ENCODE measurements at places on chromosomes 4 and X.

- DNase-seq, result no peak
Measured at GRCh38 chr4:185761352-185762235, 50.4 kb downstream of the SORBS2 start.

DNA sequence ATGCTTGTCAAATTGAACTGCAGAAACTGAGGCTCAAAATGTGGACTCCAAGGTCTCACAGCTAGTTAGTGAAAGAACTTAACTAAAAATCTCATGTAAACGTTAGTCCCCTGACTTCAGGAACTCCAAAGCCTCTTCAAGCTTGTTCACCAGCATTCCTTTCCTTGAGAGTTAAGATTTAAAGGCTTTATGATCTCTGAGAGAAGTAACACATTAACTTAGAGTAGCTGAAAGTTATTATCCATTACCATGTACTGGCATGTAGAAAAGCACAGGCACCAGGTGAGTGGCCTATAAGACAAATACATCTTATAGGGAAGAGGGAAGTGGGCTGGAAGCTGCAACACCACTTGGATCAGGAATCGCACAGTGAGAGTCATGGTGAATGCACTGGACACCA, 15.3 kb downstream of the PARM1 start:
- DNase-seq, result no peak

- no peak for DNase-seq
Measured at GRCh38 chr4:156829201-156829873, 142.3 kb downstream of the PDGFC start.

- DNase-seq, result no peak
Measured at GRCh38 chrX:52574416-52575275, 57.8 kb upstream of the XAGE1B start.

DNA sequence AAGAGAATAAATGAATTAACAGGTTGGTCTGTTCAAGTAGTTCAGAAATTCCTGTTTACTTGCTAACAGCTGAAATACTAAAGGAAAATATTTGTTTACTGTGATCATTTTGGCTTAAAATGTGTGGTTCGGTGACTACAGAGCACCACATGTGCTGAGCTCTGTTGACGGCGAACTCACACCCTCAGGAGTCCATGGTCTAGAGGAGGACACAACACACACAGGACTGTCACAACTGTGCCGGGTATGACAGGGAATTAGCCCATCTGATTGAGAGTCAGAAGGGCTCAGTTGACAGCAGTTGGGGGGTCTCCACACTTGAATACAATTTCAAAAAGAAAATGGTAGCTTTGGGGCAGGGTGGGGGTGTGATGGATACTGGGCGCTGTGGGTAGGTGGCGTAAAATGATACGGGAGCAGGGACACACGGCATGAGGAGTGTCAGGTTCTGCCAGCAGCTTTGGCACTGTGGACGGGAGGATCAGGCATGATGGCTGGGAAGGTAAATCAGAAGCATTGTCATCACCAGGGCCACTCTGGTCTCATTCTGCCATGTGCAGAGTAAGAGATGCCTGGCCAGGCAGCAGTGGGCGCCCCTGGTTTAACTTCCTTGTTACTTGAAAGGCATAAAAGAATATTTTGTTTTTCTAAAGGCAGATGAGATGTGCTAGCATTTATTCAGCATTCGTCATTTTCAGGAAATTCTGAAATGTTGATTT, 33.3 kb downstream of the CLDN22 start:
- no peak for DNase-seq

- no peak for DNase-seq
Measured at GRCh38 chr4:26490111-26490959, at the start of gene CCKAR. Gene CCKAR (minus strand): TSS chr4:26490484. CDS start chr4:26490267, 217 bp downstream.

- no peak for DNase-seq
Measured at GRCh38 chrX:78124307-78124706, 15.1 kb downstream of the TAF9B start.

- no peak for DNase-seq
Measured at GRCh38 chr4:25901030-25901430, 13.0 kb upstream of the SMIM20 start.

DNA sequence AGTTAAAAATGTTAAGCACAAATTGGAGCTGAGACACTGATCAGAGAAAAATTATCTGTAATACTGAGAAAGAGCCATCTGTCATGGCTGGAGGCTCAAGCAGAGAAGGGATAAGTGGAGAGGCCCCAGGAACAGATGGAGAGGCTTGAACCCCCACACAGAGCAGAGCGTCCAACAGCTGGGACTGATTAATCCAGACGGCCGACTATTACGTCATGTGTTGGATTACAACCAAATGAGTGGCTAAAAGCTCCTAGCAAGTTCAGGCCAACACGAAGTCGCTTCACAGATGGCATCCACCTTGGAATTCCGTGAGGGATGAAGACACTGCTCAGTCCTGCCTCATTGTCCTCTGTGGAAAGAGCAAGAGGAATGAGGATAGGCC, 57.7 kb upstream of the ATXN3L start:
- DNase-seq, result no peak

- DNase-seq, result peak; percentile 78
Measured at GRCh38 chr4:56821381-56822243, at the start of gene SPINK2. Gene SPINK2 (minus strand): TSS chr4:56821701. CDS start chr4:56821662, 39 bp downstream.

DNA sequence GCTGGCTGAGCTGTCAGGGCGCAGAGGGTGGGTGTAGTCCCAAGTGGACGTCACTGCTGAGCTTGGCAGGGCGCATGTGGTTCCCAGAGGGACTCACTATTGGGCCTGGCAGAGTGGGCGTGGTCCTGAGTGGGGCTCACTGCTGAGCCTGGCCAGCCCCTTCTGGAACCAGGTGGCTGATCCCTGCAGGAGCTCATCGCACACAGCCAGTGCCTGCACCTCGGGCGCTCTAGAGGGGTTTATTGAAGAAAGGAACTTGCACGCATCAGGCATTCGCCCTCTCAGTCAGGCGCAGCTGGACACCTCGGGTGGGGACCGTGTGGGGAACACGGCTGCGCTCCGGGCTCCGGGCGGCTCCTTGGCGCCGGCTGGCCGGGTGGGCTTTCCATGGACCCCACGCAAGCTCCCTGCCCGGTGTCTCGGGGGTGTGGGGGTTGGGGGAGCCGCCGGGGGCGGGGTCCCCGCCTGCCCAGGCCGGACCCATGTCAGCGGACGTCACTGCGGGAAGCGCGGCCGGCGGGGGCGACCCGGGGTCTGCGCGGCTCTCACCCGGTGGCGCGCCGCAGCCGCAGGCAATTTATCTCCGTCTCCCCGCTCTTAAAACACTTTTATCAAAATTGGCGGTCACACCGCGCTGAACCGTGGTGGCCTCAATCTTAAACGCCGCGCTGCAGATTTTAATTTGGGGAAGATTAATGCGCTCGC, 65.4 kb upstream of the NKX1-1 start:
- peak; percentile 57 for DNase-seq

- DNase-seq, result no peak
Measured at GRCh38 chrX:154471839-154472684, 7.0 kb downstream of the LAGE3 start.

DNA sequence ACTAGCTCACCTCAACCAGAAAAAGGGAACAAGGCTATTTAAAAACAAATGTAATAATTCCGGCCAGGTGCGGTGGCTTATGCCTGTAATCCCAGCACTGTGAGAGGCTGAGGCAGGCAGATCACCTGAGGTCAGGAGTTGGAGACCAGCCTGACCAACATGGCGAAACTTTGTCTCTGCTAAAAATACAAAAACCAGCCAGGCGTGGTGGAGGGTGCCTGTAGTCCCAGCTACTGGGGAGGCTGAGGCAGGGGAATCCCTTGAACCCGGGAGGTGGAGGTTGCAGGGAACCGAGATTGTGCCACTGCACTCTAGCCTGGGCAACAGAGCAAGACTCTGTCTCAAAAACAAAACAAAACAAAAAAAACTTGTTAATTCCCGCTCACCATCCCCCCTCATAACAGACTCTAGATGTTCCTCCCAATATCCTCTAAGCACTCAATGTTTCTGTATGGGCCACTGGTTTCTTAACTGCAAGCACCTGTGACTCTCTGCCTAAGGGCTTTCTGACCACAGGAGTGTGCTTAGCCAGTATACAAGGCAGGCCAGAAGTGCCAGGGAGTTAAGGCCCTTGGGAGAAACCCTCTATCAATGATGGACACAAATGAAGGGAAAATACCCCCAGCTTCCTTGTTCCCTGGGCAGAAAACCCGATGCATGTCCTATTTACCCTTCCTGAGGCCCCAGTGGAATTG, 21.0 kb upstream of the THOC2 start:
- no peak for DNase-seq

DNA sequence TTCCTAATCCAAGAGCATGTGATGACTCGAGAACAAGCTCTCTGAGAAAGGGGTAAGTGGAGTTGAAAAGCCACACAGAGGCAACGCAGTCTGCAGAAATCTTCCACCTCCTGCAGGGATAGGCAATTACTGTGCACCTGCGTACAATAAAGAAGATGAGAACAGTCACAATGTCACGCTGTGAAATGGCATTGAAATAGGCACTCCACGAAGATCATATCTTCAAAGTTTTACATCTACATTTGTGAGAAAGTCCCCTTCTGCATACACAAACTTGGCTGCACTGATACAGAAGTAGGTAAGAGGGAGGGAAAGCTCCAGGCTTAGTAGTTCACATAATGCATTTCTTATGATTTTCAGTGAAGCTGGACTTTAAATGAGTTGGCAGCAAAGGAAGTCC, 27.1 kb downstream of the DDX60L start:
- no peak for DNase-seq

DNA sequence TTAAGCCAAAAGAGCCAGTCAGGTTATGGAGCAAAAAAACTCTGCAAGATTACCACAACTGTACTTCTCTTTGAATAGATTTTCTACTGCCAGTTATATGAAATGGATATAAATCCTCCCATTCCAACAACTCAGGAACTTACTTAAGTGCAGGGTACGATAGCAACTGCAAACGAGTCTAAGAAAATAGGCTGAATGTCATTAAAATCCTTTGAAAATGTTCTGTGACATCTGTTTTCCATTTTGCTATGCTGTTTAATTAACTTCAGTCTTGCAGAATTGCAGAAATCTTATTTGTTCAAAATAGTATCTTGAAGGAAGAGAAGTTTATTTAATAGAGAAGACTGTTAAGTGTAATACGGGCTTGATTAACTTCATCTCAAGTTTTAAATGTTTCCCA, 243.8 kb downstream of the PALLD start:
- no peak for DNase-seq

DNA sequence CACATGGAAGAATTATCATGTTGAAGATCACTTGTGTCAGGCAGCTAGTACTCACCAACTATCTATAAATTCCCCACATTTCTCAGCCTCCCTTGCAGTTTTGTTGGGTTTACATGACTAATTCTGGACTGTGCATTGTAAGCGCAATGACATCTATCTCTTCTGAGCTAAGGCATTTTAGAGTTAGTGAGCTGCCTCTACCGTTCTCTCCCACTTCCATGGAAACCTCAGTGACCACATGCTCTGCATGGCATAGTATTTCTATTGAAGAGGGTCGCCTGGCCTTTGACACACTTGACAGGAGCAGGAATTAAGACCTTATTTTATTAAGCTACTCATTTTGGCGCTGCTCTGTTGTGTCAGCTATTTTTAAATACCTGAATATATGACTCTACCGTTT, 67.5 kb upstream of the NPY2R start:
- DNase-seq, result no peak

- DNase-seq, result no peak
Measured at GRCh38 chr4:150855981-150856510, 159.0 kb downstream of the LRBA start.

DNA sequence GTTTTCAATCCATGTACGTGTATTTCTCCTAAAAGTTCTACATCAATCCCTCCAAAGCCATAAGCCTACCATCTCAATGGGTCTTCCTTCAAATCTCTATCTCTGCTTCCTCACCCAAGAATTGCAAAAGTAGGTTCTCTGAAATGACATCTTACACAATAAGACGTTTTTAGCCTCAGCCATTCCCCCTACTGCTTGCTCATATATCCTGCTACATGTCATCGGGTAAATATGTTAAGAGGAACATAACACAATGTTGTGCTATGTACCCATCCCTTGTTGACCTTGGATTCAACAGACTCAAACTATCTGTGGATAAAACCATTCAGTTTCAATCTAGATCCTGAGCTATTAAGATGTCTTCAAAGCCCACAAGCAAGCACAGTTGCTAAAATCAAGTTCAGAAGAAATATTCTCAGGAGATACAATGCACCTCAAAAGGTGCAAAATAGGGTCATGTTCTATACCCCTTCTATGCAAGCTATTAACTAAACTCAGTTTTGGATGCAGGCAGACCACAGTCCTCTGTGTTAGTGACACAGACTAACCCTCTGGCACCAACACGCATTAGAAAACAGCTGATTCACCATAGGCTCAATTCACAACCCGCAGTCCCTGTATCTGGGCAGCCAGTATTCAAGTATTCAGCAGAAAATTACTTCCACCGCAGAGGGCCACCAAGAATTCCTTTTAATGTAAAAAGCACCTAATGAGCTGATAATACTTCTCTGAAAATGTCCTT, 56.8 kb downstream of the CD99L2 start:
- DNase-seq, result no peak

DNA sequence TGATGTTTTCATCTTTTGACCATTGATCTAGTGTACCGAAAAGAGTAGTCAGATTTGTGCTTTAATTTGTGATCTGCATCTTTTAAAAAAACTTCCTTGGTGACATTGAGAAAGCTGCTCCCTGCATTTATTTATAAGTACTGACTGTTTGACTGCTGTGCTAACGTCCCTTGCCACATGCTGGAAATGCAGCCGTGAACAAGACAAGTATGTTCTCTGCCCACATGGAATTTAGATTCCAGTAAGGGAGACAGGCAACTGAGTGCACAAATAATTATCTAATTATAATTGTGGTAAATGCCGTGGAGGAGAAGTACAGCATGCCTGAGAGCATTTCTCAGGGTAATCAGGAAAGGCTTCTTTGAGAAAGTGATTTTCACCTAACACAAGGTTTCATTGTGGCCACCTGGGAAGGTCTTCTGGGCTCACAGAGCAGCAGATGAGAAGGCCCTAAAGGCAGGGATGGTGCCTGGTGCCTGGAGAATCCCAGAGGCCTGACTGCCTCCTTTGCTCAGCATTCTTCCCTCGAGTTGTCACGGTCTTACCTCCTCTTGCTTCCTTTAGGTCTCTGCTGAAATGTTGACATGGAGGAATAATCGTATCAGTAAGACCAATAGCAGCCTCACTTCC, 55.8 kb downstream of the PTTG2 start:
- no peak for DNase-seq

GRCh38 chr4:18213576-18214198, 192.1 kb upstream of the LCORL start:
- DNase-seq, result no peak

DNA sequence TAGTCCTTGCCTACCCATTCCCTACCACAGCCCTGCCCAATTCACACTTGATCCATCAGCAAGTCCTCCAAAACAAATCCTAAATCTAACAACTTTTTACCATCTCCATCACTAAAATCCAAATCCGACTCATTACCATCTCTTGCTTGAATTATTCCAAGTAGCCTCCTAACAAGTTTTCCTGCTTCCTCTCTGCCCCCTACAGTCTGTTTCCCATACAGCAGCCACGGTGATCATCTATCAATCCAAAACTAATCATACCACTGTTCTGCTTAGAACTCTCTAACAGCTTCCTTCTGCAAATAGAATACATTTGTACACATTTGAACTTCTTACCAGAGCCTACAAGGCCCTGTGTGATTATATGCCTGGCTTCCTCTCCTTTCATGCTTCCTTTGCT, 133.0 kb downstream of the SHROOM4 start:
- DNase-seq, result no peak

Data from upper lobe of right lung (tissue), 1 donor.